ENCODE measurements at places on chromosomes 12 and 14.

DNA sequence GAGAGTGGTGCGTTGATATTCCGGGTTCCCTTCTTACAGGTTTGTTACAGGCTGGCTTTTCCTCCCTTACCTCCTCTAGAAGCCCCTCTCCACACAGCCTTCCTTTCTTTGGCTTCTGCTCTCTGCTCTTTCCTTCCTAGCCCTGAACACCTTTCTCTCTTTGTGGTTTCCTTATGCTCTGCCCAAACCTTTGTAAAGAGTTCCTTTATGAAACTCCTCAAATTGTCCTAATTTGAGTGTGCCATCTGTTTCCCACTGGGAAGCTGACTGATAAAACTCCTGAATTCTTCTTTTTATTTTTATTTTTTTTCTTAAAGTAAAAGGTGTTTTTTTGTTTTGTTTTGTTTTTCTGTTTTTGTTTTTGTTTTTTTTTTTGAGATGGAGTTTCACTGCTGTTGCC, 60.1 kb upstream of the OTX2 start:
- H3K4me1 ChIP-seq: no peaks in the 10 kb centered on the region
- H3K4me3 ChIP-seq: no peak overlapping the region

GRCh38 chr12:132326646-132327045, 2.7 kb downstream of the GALNT9 start:
- peak overlapping the region; percentile 82 for H3K4me3 ChIP-seq
- H3K27me3 ChIP-seq: peaks cover 16% of the 10 kb centered on the region
- H3K36me3 ChIP-seq: no peaks in the 10 kb centered on the region
- peak overlapping the region; percentile 92 for H3K27ac ChIP-seq
- no peak for DNase-seq

DNA sequence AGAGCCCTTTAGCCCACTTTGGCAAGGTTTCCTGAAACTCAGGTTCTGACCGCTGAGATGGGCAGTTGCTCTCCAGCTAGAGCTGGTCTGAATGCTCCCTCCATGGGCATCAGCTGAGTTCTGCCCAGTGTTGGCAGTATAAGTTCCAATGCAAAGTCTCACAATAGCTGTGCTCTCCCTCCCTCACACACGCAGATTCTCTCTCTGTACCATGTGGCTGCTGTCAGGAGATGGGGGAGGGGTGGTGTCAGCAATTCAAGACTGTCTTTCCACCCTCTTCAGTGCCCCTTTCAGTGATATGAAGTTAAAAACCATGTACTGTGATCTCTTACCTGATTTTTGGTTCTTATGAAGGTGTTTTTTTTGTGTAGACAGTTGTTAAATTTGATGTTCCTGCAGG, 164.3 kb upstream of the PLEKHA5 start:
- no peaks in the 10 kb centered on the region for H3K4me1 ChIP-seq
- no peaks in the 10 kb centered on the region for H3K36me3 ChIP-seq
- H3K4me3 ChIP-seq: no peak overlapping the region
- H3K27me3 ChIP-seq: no peaks in the 10 kb centered on the region

GRCh38 chr12:79534029-79534867, 156.5 kb downstream of the PAWR start:
- H3K4me1 ChIP-seq: peaks cover 26% of the 10 kb centered on the region
- no peak for DNase-seq
- H3K27ac ChIP-seq: no peak overlapping the region
- no peak overlapping the region for H3K4me3 ChIP-seq
- peaks cover 5% of the 10 kb centered on the region for H3K36me3 ChIP-seq
- no peaks in the 10 kb centered on the region for H3K27me3 ChIP-seq

GRCh38 chr12:122471324-122472226, 29.2 kb downstream of the ZCCHC8 start:
- peak overlapping the region; percentile 73 for H3K27ac ChIP-seq
- peak overlapping the region; percentile 41 for H3K4me3 ChIP-seq
- no peaks in the 10 kb centered on the region for H3K27me3 ChIP-seq
- peaks cover 26% of the 10 kb centered on the region for H3K36me3 ChIP-seq

- H3K4me3 ChIP-seq: no peak overlapping the region
- H3K27ac ChIP-seq: no peak overlapping the region
- H3K36me3 ChIP-seq: no peaks in the 10 kb centered on the region
- DNase-seq: no peak
- H3K27me3 ChIP-seq: no peaks in the 10 kb centered on the region
These were observed 84.8 kb upstream of the NUDT4 start for GRCh38 chr12:93292731-93293566.

DNA sequence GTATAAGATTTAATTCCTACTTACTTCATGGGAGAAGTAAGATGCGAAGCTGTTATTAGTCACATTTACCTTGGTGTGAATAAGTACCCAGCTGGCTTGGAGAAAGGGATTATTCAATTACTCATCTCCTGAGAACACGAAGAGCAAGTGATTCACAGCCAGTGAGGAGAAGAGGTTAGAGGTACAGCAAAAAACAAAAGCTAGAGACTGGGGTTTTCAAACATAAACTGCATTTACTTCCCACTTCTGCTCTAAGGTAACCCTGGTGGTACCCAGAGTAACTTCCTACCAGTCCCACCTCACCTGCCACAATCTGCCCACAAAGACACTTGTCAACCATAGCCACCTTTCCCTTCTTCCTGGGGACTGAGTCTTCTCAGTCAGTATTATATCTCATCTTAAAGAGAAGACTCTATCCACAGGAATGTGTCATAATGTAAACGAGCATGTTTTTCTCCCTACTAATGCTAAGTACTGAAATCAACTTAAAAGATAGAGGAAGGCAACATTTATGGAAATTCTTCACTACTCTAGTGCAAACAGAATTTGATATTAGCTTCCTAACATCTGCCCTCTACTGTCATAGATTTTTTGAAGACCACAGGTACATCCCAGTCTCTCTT, 6.0 kb upstream of the IL22 start:
- peak overlapping the region; percentile 4 for H3K4me3 ChIP-seq
- peaks cover 17% of the 10 kb centered on the region for H3K4me1 ChIP-seq
- peak overlapping the region; percentile 41 for H3K27ac ChIP-seq

DNA sequence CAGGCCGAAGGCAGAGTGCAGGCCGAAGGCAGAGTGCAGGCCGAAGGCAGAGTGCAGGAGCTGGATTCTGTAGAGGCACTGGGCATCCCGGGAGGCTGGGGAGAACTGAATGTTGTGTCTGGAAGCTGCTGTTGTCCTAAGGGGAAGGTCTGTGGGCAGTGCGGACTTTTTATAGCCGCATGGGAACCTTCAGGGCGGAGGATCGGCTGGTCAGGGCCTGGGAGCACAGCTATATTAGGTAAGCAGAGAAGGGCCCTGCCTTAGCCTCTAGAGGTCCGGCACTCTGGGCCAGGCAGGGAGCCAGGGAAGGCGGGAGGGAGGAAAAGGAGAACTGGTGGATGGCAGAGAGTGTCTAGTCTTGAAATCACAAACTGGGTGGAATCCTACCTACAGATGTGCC, 14.2 kb downstream of the CABP1 start:
- no peak overlapping the region for H3K27ac ChIP-seq
- peaks cover 12% of the 10 kb centered on the region for H3K4me1 ChIP-seq
- no peak overlapping the region for H3K4me3 ChIP-seq
- no peaks in the 10 kb centered on the region for H3K36me3 ChIP-seq
- H3K27me3 ChIP-seq: peaks cover 41% of the 10 kb centered on the region

DNA sequence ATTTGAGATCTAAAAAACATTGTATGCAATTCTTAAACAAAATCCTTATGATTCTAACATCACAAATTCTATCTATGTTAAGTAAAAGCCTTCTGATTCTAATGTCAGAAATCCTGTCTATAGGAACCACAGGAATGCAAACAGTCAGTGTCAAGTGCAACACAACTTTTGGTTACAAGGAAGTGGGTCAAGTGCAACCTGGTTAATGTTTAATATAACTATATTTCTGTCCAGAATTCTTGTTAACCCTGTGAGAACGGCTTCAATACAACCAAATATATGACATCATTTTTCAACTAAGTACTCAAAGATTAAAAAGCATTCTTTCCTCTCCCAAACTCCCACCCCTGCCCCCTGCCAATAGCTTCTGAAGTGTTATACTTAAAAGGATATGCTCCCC, 107.9 kb upstream of the PLEKHA5 start:
- H3K27me3 ChIP-seq: no peaks in the 10 kb centered on the region
- H3K36me3 ChIP-seq: no peaks in the 10 kb centered on the region
- H3K4me3 ChIP-seq: no peak overlapping the region
- H3K4me1 ChIP-seq: peaks cover 46% of the 10 kb centered on the region
- no peak overlapping the region for H3K27ac ChIP-seq

DNA sequence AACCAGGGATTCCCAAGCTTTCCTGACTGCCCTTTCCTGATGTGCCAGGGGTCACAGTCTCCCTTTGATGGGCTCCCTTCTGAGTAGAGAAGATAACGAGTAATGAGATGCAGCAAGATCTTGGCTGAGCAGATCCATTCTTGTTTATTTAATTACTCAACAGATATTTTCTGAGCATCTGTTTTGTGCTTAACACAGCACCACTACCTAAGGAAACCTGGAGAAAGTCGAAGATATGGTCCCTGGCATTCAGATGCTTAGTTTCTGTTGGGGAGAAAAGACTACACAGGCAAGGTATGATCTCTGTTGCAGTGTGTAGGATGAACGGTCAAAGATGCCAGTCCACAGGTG, 3.9 kb downstream of the AJUBA start:
- DNase-seq: no peak
- peaks cover 62% of the 10 kb centered on the region for H3K4me1 ChIP-seq
- H3K27me3 ChIP-seq: peaks cover 7% of the 10 kb centered on the region
- H3K27ac ChIP-seq: peak overlapping the region; percentile 86
- H3K36me3 ChIP-seq: peaks cover 46% of the 10 kb centered on the region

DNA sequence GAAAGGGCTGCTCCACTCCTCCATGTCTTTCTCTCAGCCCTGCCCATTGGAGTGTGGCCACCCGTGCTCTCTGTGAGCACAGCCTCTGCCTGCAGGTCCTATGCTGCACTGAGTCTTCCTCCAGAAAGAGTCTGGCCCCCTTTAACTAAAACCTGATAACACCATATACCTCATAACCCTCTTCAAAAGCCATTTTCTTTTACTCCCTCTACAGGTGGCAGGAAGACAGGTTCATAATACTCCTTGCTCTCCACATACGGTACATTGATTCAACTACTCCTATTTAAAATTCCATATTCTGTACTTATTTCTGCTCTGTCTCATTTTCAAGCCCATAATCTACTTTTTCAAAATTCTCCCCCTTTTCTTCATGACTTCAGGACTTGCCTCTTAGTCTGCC, 144.0 kb downstream of the HELB start:
- no peaks in the 10 kb centered on the region for H3K4me1 ChIP-seq
- no peak overlapping the region for H3K27ac ChIP-seq
- H3K4me3 ChIP-seq: no peak overlapping the region
- DNase-seq: no peak
- no peaks in the 10 kb centered on the region for H3K27me3 ChIP-seq

DNA sequence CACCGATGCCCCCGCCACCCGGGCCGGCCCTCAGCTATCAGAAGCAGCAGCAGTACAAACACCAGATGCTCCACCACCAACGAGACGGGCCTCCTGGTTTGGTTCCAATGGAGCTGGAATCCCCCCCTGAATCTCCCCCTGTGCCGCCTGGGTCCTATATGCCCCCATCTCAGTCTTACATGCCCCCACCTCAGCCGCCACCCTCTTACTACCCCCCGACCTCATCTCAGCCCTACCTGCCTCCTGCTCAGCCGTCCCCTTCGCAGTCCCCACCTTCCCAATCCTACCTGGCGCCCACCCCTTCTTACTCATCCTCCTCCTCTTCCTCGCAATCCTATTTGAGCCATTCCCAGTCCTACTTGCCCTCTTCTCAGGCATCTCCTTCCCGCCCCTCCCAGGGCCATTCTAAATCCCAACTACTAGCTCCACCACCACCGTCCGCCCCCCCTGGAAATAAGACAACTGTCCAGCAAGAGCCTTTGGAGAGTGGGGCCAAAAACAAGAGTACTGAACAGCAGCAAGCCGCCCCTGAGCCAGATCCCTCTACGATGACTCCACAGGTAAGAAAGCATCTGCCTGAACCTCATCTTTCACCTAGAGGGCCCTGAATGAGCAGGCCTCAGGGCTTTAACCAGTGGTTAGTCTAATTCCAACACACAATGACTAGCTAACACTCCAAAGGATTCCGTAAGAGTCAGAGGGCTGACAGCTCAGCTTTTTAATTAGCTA, 851 bp downstream of the YLPM1 start:
- H3K27ac ChIP-seq: peak overlapping the region; percentile 91
- peaks cover 3% of the 10 kb centered on the region for H3K27me3 ChIP-seq
- H3K4me1 ChIP-seq: peaks cover 48% of the 10 kb centered on the region
- peak overlapping the region; percentile 99 for H3K4me3 ChIP-seq
- H3K36me3 ChIP-seq: peaks cover 15% of the 10 kb centered on the region

DNA sequence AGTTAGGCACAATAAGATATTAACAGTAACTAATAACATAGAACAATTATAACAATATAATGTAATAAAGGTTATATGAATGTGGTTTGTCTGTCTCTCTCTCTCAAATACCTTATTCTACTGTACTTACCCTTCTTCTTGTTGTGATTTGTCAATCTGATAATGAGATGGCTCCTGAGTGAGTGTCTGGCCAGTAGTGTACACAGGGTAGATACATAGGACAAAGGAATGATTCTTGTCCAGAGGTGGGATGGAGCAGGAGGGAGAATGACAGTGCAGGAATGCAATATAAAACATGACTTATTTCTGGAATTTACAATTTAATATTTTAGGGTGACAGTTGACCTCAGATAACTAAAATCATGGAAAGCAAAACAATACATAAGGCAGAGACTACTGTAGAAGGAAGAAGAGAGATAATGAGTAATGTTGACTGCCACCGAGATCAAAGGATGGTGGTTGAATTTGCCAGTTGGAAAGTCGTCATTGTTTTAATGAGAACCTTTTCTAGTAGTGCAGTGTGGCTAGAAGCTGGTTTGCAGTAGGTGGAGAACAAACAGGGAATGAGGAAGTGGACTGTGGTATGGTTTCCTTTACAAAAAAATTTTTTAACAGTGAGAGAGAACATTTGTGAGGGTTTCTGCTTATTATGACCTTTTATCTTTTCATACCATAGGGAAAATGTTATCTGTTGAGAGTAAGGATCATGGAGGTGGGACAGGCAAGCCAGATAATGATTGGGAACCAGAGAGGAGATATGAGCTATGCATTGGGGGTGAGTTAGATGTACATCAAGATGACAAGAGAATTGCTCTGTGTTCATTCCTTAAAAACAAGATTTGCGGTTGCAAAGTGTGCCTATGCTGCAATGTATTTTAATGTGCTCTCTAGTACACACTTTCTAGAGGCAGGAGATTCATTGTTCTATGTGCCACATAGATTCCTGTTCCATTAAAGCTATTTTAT, 458.3 kb downstream of the BTG1 start:
- no peak overlapping the region for H3K27ac ChIP-seq
- H3K27me3 ChIP-seq: no peaks in the 10 kb centered on the region
- H3K4me1 ChIP-seq: no peaks in the 10 kb centered on the region
- no peaks in the 10 kb centered on the region for H3K36me3 ChIP-seq
- no peak for DNase-seq
- H3K4me3 ChIP-seq: no peak overlapping the region

DNA sequence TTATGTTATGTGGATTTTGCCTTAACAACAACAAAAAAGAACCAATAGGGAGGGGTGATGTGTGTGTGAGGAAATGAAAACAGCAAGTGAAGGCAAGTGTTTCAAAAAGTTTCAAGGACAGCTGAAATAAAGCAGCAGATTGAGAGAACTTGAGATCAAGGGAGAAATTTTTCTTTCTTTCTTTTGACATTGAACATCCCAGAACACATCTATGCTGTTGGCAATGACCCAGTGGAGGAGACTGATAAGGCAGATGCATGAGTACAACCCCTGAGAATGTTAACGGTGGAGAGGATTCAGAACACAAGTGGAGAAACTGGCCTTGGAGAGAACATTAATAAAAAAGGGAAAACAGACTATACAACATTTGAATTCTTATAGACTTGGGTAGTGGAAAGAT, 2.9 kb downstream of the LLPH start:
- peaks cover 63% of the 10 kb centered on the region for H3K36me3 ChIP-seq
